CD4-positive, CD25-positive, alpha-beta regulatory T cell (primary cell): ENCODE measurements at places on chromosomes 2 and 18.

DNA sequence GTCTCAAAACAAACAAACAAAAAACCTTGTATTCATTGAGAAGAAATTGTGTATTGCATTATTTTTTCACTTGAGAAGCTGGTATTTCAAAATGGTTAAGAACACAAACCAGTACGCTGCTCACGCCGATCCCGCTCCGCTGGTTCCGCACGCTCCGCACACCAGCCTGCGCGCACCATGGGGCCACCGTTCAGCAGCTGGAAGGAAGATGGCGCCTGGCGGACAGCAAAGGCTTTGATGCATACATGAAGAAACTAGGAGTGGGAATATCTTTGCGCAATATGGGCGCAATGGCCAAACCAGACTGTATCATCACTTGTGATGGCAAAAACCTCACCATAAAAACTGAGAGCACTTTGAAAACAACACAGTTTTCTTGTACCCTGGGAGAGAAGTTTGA lies 75.7 kb downstream of the RBM43 start:
- no peak for DNase-seq

DNA sequence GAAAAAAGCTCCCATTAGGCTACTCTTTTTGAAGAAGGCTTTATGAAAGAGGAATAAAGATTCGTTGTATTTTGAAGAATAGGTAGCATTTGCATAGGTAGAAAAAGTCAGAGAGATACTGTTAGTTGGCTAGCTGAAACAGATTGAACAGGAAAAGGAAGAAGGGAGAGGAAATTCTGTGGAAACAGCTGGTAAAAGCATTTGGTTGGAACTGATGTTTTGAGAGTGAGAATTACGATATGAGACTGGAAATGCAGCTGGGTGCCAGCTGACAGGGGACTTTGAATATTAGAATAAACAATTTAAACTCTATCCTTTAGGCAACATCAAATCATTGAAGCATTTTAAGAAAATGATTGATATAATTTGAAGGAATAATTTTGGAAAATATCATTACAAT lies 96.7 kb upstream of the CNTNAP5 start:
- DNase-seq = no peak

DNA sequence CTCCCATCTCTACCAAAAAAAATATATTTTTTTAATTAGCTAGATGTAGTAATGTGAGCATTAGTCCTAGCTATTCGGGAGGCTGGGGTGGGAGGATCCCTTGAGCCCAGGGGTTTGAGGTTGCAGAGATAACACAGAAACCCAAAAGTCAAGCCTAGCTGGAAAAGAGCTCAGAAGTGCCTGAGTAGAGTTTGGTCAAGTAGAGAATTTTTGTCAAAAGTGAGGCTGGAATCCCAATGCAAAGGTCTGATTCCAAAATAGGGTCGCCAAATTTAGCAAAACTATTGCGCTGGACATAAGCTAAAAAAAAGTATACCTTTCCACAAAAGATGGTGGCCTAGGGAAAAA lies 15.5 kb upstream of the MSH6 start:
- no peak for DNase-seq

GRCh38 chr2:201887773-201888425 lies 81.6 kb downstream of the CDK15 start:
- DNase-seq = no peak

- DNase-seq = no peak
Measured at GRCh38 chr2:99651930-99652670, 162.3 kb upstream of the REV1 start.

GRCh38 chr2:135163306-135163705 lies 111.2 kb downstream of the RAB3GAP1 start:
- no peak for DNase-seq

DNA sequence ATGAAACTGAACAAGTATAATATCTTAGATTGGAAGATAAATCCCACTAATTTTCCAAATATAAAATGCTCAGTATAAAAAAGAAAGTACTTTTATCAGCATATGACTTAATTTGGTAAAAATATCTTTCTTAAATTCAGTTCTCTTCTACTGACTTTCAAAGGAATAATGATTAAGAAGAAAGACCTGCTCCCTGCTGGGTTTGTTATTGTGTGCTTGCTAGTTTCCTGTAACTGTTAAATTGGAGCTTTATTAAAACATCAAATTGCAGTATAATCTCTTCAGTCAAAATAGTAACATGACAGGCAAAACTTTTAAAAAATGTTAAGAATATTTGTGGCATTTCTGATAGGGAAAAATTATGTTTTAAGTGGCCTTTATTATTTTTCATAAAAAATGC lies 1317.4 kb upstream of the CDH2 start:
- no peak for DNase-seq

GRCh38 chr2:105384216-105384615 lies 14.6 kb downstream of the FHL2 start:
- DNase-seq = no peak

DNA sequence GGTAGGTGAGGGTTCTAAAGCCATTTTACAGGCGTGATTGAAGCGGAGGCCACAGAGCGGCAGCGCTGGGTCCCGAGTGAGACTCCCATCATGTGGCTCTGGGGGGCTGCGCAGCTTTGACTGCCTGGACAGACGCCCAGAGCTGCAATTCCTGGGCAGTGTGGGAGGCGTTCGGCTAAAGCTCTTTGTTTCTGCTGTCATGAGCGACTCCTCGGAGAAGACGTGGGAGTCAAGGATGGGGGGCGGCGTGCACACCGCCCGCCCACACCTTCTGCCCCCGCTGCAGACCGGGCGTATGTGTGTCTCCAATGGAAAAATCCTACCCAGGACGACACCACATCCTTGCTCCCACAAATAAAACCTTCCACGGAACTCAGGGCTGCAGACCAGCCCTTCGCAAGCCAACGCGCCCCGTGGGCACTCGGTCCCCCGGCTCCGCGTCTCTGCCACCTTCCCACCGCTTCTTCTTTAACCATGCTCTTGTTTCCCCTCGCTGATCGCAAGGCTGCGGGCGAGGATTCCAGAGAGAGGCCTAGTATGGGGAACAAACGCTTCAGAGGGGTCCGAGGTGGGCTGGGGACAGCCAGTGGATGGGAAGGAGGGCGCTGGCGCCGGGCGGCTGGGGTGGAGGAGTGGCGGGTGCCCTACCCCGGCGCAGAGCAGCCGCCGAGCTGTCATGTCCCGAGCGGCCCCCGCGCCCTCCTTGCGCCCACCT lies 680 bp upstream of the LBH start:
- no peak for DNase-seq

DNA sequence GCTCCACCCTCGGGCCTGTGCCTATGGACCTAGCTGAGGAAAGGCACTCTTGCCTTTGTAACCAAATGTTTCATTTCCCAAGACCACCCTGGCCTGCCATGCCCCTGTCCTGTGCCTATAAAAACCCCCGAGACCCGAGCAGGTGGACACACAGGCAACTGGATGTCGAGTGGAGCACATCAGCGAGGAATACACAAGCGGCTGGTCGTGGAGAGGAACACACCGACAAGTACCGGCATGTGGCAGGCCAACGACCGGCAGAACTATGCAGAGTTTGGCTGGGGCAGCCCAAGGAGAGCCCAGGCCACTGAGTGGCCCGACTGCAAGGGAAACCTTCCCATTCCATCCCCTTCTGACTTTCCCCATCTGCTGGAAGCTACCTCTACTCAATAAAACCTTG lies 1963.8 kb upstream of the CELF4 start:
- no peak for DNase-seq

GRCh38 chr2:119252186-119253113 lies 28.8 kb downstream of the STEAP3 start:
- no peak for DNase-seq

GRCh38 chr2:69422198-69422597 lies 15.0 kb downstream of the NFU1 start:
- DNase-seq = no peak

DNA sequence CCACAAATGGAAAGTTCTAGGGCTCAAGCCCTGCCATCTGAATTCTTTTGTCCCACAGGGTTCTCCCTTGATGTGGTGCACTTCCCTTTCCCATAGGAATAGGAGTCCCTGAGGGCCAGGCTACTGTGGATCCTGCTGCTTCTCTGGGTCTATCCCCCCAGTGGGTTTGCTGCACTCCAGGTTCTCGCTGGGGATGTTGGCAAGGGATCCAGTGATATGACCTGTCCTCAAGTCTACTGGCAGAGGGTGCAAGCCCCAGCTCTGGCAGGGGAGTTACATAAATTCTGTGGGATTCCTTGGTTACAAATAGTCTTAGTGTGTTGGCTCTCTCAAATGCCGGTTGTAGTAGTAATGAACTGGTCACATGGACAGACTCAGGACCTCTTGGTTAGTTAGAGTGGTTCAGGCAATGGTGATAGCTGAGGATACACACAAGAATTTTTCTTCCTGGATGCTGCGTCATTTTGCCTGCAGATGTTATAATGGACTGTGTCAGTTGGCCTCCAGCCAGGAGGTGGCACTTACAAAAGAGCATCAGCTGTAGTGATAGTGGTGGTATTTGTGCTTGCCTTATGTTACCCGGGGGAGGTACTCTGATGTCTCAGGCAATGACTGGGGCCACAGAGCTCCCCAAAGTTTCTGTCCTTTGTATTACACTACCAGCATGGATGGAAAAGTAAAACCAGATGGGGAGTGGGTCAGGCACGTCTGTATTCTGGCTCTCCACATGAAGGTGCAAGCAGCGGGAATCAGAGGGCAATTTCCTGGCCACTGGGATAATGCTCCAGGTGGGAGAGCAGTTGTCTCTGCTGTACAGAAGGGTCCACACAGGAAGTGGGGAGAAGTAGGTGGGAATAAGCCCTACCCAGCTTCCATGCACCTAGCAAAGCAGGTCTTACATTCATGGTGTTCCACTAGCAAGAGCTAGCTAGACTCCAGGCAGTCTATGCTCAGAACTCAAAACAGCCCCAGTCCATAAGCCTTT lies 267.9 kb downstream of the SOX11 start:
- no peak for DNase-seq

GRCh38 chr2:8642366-8643068 lies 39.3 kb upstream of the ID2 start:
- no peak for DNase-seq

DNA sequence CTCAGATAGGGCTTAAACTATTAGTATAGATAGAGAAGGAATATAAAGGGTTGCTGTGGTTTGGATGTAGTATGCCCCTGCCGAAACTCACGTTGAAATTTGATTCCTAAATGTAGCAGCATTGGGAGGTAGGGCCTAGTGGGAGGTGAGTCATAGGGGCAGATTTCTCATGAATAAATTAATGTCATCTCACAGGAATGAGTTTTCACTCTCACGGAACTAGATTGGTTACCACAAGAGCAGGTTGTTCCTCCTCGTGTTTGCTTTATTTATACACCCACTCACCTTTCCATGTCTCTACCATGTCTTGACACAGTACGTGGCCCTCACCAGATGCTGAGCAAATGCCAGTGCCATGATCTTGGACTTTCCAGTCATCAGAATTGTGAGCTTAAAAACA lies 218.2 kb downstream of the RBM43 start:
- DNase-seq = no peak

DNA sequence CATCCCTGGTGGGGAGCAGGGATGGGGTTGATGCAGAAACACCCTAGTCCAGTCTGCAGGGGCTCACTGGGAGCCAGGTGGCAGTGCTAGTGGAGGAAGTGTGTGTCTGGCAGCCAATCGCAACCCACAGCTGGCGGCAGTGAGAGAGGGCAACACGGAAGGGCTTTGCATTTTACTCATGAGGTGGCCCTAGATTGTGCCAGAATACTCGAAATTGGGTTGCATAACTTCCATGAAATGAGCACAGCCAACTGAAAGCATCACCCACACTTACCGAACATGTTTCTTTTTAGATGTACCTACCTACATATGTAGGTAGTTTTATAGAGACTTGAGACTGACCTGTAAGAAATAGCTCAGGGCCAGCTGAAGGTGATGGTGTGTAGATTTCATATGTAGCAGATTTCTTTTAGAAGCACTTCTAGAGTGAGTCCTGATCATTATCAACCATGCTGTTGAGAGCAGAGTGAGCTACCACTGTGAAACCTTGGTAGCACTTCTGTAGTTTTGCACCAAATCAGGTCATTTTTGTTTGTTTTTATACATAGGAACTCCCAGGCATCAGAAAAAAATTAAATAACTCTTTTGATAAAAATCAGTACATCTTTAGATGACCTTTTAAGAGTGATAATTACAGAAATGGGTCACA lies 13.0 kb downstream of the IL18R1 start:
- DNase-seq = no peak

DNA sequence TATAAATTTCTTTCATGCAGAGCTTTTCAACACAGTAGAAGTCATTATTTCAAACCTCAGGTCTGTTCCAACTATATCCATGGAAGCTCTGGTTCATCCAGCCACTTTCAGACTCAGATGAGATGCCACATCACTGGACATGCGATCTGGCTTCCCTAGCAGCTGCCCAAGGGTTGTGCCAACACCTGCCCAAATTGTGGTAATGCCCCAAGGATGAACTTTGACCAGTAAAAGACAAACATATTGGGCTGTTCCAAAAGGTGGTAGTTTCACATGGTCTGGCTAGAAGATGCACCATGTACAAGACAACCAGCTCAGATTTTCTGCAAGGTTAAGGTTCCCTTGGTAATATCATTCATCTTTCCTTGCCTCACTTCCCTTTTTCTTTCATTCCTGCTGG lies 101.9 kb downstream of the THADA start:
- no peak for DNase-seq

DNA sequence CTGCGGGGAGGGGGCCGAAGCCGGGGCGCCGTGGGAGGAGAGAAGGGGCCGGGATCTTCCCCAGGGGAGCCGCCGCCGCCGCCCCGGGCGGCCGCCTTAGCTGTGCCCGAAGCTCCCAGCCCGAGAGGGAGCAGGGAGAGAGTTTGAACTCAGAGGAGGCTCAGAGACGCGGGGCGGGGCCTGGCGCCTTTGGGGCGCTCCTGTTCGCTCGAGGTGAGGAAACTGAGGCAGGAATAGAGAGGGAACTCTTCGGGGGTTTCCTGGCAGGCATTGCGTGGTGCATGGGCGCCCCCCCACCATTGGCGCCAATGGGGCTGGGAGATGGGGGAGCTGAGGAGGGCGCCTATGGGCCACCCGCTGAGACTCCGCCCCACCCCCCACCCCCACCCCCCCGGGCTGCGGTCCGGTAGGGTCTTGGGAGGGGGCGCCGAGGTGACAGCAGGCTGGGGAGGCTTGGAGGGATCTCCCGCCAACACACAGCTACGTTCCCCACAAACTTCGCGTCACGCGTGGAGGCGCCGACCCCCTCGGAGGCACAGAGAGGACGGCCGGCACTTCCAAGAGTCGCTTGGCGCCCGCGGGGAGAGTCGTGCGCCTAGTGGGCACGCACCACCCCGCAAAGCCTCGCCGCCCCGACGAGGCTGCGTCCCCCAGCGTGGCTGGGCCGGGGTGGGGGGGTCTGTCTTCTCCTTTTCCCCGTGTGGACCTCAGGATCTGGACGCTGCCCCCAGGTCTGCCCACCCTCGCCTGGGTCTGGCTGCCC lies 680 bp downstream of the CTDSP1 start:
- peak; percentile 33 for DNase-seq

GRCh38 chr2:203431391-203432185 lies 103.4 kb downstream of the ABI2 start:
- no peak for DNase-seq

GRCh38 chr2:67571785-67572718 lies 174.9 kb downstream of the ETAA1 start:
- no peak for DNase-seq

- peak; percentile 58 for DNase-seq
Measured at GRCh38 chr2:174688079-174688478, 76.2 kb downstream of the CHRNA1 start.

GRCh38 chr2:44119878-44120277 lies 48.8 kb upstream of the PPM1B start:
- DNase-seq = no peak

- DNase-seq = no peak
Measured at GRCh38 chr2:164561991-164562390, 59.3 kb downstream of the GRB14 start.
